ENCODE measurements at places on chromosomes 5 and 9.

DNA sequence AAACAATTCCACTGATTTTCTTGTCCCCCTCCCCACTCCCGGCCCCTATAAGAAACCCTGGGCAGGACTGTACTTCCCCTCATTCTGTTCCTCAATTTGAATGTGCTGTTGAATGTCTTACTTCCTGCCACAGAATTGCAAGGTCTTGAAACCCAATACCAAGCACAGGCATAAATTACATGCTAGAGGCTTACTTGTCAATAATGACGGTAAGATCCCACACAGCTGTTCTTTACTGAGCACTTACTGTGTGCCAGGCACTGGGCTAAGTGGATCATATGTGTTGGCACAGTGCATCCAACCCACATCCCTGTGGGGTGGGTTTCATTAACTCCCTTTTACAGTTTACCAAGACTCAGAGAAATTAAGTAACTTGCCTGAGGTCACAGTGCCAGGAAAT is 63.4 kb downstream of the MVB12B start:
- DNase-seq, result no peak

DNA sequence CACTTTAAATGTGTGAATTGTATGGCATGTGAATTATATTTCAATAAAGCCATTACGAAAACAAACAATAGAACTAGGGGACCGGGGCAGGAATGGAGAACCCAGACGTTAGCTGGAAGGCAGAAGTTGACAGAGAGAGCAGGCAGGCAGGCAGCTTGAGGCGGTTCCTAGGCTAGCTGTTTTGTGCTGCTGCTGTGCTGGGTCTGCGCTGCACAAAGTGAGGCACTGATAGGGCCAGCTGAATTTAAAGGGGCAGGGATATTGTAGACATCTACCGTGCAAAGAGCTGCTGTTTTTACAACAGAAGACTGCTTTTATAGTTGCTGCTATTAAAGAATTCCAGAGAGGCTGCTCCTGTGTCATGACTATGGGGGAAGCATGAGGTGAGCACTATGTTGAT is 21.6 kb upstream of the MIER3 start:
- DNase-seq, result no peak

- DNase-seq, result no peak
Observed at GRCh38 chr5:176693477-176693851, 46.2 kb downstream of the TSPAN17 start.

GRCh38 chr5:160390787-160391696 is 8.8 kb downstream of the FAM200C start:
- no peak for DNase-seq

DNA sequence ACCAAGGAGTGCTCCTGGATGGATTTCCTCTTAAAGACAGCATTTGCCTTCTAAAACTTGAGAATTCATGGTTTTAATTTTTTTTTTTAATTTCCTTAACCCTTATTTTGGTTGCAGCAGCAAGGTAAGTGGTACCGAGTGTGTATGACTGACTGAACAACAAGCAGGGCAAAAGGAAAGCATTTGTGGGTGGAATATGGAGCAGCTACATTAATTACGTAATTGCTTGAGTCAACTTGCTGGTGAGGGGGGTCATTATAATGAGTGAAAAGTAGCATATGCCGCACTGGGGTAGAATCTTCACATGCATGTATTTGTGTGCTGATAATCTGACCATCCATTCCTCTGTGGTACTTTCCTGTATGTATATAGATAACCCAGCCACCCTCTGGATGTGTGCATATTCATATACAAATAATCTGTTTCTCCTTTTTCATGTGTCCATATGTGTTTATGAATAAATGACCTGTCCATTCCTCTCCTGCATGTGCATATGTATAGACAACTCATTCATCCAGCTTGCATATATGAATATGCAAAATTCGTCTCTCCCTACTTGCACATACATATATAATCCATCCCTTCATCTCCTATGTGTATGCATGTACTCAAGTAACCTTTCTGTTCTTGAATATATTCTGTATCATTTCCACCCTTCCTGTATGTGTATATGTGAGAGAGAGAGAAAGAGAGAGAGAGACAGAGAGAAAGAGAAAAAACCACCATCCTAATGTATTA is 147.5 kb upstream of the RUSC2 start:
- DNase-seq, result no peak

DNA sequence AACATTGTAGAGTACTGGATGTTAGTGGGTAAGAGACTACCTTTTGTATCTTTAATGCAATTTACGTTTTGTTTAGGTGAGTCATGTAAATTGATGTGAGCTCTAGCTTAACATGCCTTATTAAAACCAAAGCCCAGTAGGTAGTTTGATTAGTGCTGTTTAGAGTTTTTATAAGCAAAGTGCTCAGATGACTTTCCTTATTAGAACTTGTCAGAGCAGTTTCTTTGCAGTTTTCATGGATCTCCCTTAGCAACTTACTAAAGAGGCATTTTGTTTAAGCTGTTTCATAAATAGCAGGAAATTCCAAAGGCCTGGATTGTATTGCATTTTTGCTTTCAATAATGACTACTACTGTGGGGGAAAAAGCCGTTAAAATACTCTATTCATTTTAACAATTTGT is 14.5 kb downstream of the ZSWIM6 start:
- no peak for DNase-seq

Data from RWPE2 (cell line).